ENCODE measurements at places on chromosomes 12 and 14. TPM values are rescaled to one million over a fixed set of nuclear protein-coding genes. Genes with fewer than 3 reads are reported as not detected.

DNA sequence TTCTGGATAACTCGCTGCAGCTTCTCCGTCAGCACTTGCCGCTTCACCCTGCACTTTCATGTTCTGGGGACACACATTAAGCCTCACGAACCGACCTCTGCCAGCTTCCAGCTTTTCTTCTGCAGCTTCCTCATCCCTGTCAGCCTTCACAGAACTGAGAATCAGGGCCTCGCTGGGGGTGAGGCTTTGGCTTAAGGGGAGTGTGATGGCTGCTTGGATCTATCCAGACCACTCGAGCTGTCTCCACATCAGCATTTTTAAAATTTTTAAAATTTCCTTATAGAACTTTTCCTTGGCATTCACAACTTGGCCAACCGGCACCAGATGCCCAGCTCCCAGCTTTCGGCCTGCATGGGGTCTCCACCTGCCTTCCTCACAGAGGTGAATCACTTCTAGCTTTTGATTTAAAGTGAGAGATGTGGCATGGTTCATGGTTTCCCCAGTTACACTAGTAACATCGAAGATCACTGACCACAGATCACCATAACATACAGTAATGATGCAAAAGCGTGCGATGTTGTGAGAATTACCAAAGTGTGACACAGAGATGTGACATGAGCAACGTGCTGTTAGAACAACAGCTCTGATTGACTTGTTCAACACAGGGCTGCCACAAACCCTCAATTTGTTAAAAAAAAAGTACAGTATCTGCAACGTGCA lies 139.1 kb upstream of the C14orf180 start:
- no peak for DNase-seq

GRCh38 chr12:128012110-128012509 lies 254.9 kb upstream of the TMEM132C start:
- no peak for DNase-seq

GRCh38 chr14:80537626-80538025 lies 326.3 kb upstream of the DIO2 start:
- DNase-seq = no peak

- DNase-seq = no peak
Measured at GRCh38 chr14:68784978-68785533, 7.8 kb downstream of the ZFP36L1 start.

- peak; percentile 42 for DNase-seq
Measured at GRCh38 chr12:6605421-6606330, 1.5 kb downstream of the CHD4 start.

GRCh38 chr12:57522011-57522886 lies at the start of gene MBD6:
Gene MBD6, plus strand, starts transcription at chr12:57522824. Its CDS starts 1,480 bp downstream, at chr12:57524304.
- peak; percentile 93 for DNase-seq

GRCh38 chr12:45732936-45733335 lies 3.4 kb downstream of the ARID2 start:
- peak; percentile 22 for DNase-seq

- DNase-seq = no peak
Measured at GRCh38 chr12:79324571-79324970, 366.2 kb downstream of the PAWR start.

- no peak for DNase-seq
Measured at GRCh38 chr12:52821071-52821730, 7.3 kb upstream of the KRT4 start.

DNA sequence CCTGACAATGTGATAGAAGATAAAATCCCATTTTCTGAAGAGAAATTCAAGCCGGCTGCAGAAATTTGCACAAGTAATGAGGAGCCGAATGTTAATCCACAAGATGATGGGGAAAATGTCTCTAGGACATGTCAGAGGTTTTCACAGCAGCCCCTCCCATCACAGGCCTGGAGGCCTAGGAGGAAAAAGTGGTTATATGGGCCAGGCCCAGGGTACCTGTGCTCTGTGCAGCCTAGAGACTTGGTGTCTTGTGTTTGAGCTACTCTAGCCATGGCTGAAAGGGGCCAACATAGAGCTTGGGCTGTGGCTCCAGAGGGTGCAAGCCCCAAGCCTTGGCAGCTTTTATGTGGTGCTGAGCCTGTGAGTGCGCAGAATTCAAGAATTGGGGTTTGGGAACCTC lies 7.4 kb downstream of the LACRT start:
- no peak for DNase-seq

DNA sequence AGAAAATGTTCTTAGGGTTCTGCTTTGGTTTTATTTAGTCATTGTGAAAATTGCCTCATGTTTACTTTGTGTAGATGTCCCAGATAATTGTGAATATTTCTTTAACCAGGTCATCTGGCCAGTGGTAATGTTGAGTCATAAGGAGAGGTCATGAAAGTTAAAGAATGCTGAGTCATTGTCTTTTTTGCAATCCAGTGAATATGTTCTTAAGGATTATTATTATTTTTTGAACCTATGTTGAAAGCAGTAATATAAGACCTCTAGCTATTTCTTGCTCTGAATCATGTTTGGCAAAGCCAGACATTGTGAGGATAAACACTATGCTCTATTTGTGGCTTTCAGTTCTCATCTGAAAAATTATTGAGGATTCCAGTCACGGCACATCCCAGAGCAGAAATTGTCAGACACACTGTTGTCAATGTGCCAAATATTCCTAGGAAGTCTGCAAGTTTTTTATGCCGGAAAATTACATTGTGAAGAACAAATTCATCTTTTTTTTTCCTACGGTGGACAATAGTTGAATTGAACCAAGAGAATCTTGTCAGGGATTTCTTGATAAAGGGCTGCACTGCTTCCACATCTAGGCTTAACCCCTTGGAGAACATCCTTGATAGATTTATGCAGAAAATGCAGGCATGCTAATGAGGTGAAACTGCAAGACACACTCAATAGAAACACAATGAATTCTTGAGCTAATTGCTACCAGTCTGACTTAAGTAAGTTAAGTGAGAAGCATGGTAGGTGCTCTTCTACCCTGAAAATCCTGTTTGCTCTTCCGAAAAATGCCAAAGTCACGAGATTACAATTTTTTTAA lies 369.6 kb downstream of the ATP23 start:
- no peak for DNase-seq

DNA sequence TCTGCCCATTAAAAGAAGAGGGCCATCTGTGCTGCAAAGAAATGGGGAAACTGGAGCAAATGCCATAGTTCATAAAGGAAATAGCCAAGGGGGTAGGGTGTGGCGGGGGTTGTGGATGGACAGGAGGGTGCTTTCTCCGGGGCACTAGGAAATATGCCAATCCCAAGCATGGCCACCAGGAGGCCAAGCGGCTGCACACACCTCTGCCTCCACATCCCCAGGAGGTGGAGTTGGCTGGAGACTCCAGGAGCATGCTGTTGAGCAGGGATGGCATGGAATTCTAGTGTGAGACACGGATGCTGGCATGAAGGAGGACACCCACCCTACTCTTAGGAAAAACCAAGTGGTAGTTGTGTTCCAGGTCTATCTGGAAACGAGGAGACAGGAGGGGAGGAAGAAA lies 25.2 kb downstream of the NID2 start:
- no peak for DNase-seq

DNA sequence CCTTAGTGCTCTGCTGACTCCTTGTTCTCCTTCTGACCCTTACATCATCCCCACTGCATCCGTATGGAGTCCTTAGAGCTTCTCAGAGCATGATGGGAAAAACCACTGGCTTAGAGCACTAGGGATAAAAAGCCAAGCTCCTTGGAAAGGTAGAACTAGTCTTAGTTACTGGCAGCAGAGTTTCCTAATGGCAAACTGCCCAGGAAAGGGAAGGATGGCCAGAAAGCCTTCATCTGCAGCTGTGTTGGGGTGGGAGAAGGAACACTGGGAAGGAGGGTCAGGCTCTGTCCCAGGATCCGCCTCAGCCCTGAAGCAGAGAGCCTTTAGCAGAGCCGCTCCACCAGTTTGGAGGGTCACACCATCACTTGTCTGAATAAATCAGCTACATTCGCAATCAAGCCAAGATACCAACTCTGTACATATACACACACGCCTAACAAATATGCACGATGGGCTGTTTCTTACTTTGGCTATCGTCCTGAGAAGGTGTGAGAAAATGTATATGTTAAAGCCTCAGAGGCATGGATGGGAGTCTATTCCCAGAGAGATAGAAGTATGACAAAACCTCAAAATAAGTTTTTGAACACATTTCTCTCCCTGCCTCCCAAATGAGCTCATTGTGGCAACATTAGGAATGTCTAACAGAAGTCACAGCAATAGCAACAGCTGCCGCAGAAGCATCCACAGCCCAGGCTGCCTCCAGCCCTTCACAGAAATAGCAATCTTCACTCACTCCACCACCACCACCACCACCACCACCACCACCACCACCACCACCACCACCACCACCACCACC lies 18.6 kb upstream of the GALNT8 start:
- DNase-seq = peak; percentile 90

- peak; percentile 26 for DNase-seq
Measured at GRCh38 chr12:90260136-90260535, 551.5 kb upstream of the ATP2B1 start.

- no peak for DNase-seq
Measured at GRCh38 chr12:94481734-94482133, 22.1 kb upstream of the CEP83 start.

DNA sequence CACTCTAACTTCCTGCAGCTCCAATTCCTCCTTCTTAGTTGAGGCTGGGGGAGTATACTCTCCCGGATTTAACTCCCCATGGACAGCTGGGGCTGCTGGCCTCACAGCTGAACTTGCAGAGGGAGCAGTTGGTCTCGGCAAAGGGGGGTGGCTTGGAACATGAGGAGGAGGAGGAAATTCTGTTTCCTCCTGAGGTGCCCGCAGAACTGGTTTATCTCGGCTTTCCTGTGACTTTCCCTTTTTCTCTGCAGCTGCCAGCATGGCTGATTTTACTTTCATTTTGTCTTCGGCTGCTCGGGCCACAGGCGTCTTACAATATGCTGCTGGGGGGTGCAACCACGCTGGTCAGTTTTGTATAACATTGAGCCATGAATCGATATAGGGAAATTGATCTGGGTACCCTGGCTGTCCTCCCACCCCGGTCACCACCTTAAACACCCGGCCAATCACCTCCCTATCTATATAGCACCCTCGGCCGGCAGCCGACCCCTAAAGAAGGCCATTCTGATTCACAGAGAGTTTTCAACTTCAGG lies 1317.6 kb downstream of the TMEM121 start:
- DNase-seq = no peak

DNA sequence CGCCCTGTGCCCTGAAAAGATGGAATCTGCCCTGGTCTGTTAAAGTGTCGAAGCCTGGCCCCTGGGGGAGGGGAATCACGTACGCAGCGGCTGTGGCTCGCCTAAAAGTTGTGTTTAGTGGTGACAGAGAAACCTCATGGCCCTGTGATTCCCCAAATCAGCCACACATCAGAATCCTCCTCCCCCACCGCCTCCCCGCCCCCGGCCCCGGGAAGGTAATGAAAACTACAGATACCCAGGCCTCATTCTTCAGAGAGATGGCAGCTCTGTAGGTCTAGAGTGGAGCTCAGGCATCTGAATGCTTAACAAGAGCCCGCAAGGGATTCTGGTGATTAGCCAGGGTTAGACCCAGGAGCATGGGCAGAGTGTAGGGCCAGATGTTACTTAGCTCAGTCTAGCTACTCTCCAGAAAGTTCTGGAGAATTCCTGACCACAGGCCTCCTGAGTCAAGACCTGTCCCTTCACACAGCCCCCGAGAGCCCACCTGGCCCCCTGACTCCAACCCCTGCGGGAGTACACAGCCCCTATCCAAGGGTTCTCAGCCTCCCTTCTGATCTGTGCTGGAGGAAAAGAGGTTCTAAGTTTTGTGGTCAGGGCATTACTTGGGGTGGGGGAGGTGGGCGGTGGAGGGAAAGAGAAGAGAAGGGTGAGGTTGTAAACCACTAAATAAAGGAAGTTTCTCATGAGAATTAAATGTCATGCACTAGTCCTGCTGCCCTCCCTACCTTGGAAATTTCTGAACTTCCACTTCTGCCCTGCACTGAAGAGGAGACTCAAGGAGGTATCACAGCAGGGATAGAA lies 114.8 kb downstream of the PLXNC1 start:
- DNase-seq = no peak

DNA sequence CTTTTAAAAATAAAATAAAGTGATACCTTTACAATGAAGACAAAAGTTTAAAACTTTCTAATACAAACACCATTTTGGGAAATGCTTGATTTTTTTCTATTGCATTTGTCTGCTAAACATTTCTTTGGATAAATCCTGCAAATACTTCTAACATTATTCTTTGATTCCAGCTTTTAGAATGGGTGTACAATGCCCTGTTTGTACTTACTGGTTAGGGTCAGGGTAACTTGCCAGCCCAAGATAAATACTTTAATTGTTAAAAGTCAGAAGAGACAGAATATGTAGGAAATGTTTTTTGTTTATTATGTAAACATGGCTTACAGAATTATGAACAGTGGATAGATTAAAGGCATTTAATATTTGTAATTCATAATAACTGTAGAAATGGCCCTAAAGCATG lies 60.5 kb downstream of the WASHC4 start:
- DNase-seq = no peak

- no peak for DNase-seq
Measured at GRCh38 chr12:49100380-49100779, 5.8 kb upstream of the DHH start.

DNA sequence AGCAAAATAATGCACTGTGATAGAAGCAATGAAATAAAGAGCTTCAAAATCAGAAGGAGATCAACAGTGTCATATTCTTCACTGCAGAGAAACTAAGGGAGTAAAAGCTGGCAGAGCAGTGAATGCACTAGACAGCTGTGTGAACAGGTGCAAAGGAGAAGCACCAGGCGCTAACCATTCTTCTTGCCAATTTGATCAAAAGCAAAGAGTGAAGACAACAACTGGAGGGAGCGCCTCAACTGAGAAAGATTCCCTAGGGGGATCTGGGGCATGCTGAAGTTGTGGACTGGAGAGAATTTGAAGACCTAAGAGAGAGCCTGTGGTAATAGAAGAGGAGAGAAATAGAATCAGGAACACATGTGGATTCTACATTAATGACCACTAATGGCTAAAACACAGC lies 50.4 kb upstream of the OVCH1 start:
- DNase-seq = peak; percentile 95

OR11G2 gene
- total RNA-seq = not detected

PMCH gene
- not detected for total RNA-seq

CLEC2D gene
- 12.4 TPM for total RNA-seq

ADAMTS20 gene
- total RNA-seq = 0.21 TPM

ISM2 gene
- total RNA-seq = not detected

ACVRL1 gene
- total RNA-seq = 82.7 TPM

KCNK10 gene
- 0.92 TPM for total RNA-seq

SELPLG gene
- total RNA-seq = 2.2 TPM

LRIG3 gene
- total RNA-seq = 102 TPM

RFX4 gene
- total RNA-seq = 0.21 TPM

KLHDC1 gene
- total RNA-seq = 10.9 TPM

IKBIP gene
- 22.1 TPM for total RNA-seq

RNASE7 gene
- total RNA-seq = 1.2 TPM
